ENCODE measurements at places on chromosomes 7 and 10. TPM values are rescaled to one million over a fixed set of nuclear protein-coding genes. Genes with fewer than 3 reads are reported as not detected.

DNA sequence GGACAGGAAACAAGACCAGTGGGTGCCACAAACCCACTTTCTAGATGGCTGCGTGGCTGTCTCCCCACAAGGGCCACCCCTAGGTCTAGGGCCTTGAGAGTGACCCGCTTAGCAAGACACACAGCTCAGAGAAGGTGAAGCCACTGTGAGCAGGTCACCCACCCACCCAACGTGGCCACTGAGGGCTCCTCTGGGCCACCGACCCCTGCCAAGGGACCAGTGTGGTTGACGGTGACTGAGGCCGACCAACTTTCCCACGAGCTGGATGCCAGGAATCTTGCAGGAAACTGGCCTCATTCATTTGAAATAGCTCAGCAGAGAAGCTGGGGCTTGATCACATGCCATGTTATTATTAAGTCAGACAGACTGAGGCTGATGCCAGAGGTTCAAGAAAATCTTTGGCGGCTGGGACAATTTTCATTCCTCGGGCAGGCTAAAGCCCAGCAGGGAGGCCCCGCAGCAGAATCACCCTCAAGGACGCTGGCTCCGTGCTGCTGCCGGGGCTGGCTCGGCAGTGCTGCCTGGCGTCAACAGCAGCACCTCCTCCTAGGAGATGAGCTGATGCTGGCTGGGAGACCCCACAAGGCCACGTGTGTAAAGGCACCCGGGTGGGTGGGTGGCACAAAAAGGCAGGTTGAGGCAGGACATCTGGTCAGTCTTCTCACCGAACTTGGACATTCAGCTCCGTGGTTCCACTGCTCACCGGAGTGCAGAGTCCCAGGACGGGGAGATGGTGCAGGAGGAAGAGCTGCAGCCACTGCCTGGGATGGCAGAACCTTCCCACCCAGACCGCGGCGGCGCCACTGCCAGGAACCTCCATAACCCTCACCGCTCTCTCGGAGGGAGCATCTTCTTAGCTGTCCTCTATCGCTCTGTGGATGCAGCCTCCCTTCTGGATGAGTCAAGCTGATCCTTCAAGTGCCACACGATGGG lies 57.8 kb downstream of the ZRANB1 start:
- H3K4me3 ChIP-seq = no peak overlapping the region
- DNase-seq = peak; percentile 12
- no peaks in the 10 kb centered on the region for H3K36me3 ChIP-seq
- H3K27me3 ChIP-seq = no peaks in the 10 kb centered on the region
- no peak overlapping the region for H3K27ac ChIP-seq
- no peaks in the 10 kb centered on the region for H3K4me1 ChIP-seq

- no peak overlapping the region for H3K27ac ChIP-seq
- H3K36me3 ChIP-seq = no peaks in the 10 kb centered on the region
- no peaks in the 10 kb centered on the region for H3K27me3 ChIP-seq
- no peak for DNase-seq
Measured at GRCh38 chr7:69232445-69233376, 365.6 kb upstream of the AUTS2 start.

The UNCX gene
- not detected for total RNA-seq

The HOGA1 gene
- total RNA-seq = 32.0 TPM

DNA sequence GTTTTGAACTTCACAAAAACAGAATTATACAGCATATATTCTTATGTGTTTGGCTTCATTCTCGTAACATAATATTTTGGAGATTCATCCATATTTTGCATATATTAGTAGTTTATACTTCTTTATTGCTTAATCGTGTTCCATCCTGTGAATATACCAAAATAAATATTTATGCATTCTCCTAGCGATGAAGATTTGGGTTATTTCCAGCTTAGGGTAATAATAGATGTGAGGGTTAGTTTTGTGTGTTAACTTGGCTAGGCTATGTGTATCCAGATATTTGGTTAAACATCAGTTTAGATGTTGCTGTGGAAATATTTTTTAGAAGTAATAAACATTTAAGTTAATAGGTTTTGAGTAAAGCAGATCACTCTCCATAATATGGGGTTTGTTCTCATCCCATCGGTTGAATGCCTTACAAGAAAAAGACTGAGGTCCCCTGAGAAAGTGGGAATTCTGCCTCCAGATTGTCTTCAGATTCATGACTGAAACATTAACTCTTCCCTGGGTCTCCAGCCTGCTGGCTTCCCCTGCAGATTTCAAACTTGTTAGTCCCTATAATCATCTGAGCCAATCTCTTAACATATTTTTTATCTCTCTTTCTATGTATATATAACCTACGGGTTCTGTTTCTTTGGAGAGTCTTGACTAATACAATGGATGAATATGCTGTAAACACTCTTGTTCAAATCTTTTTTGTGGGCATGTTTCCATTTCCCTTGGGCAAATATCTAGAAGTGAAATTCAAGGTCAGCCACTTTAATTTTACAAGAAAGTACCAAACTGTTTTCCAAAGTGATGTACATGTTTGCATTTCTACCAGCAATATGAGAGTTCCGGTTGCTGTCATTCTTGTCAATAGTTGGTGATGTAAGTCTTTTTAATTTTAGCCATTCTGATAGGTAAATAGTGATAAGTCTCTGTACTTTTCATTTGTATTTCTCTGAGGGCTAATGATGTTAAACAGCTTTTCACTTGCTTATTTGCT lies 48.7 kb downstream of the PDK4 start:
- H3K27me3 ChIP-seq = no peaks in the 10 kb centered on the region
- no peaks in the 10 kb centered on the region for H3K36me3 ChIP-seq
- no peak for DNase-seq
- peaks cover 60% of the 10 kb centered on the region for H3K4me1 ChIP-seq
- H3K4me3 ChIP-seq = no peak overlapping the region
- peak overlapping the region; percentile 94 for H3K27ac ChIP-seq
